ENCODE measurements at places on chromosomes 1 and 21. TPM values are rescaled to one million over a fixed set of nuclear protein-coding genes. Genes with fewer than 3 reads are reported as not detected.

DNA sequence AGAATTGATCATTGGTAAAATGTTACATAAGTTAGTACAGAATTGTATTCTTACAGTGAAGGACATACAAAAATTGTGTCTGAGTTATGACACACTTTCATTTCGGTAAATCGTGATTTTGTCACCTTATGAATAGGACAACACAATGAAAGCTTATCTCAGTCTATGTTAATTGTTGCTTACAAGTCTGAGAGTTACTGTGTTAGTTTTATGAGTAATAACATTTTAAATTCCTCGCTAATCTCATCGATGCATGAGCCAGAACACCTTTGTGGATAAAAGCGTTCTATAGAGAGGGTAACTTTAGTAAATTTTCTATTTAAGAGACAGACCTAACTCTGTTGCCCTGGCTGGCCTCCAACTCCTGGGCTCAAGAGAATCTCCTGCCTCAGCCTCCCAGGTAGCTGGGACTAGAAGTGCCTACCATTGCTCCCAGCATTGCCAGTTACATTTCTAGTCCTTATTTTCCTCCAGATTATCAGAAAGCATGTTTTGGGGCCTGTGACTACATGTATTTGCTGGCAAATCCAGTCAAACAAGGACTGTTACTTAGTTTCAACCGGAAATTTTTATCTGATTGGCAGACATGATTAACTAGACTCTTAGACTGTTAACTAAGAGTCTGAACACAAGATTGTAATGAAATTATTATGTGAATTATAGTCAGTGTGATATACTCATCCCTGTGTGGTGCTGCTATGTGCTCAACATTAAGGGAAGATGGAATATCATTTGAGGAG is 3.0 kb downstream of the PRRC2C start:
- H3K36me3 ChIP-seq: peaks cover 27% of the 10 kb centered on the region
- no peak overlapping the region for H3K4me3 ChIP-seq
- H3K4me1 ChIP-seq: peaks cover 10% of the 10 kb centered on the region
- no peak overlapping the region for H3K27ac ChIP-seq
- H3K27me3 ChIP-seq: no peaks in the 10 kb centered on the region

- peaks cover 68% of the 10 kb centered on the region for H3K27me3 ChIP-seq
- no peaks in the 10 kb centered on the region for H3K36me3 ChIP-seq
- H3K4me1 ChIP-seq: no peaks in the 10 kb centered on the region
- DNase-seq: peak; percentile 45
Observed at GRCh38 chr1:112337028-112337531, 58.9 kb upstream of the CTTNBP2NL start.

DNA sequence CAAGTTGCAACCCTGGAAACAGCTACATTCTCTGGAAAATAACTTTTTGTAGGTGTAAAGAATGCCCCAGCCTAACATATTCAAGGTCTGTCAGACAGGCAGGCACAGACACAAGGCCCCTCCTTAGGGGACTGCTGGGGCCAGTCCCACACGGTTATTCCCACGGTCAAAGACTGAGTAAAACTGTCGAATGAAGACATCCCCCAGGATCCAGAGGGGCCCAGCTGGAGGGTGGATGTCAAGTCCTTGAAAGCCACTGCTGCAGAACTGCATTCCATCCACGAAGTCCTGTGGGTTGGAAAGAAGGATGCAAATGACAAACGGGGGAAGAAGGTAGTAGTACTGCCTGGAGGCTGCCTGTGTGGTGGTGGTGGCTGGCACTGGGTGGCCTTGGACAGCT is 6.9 kb upstream of the RAB7B start:
- H3K27me3 ChIP-seq: no peaks in the 10 kb centered on the region
- H3K36me3 ChIP-seq: no peaks in the 10 kb centered on the region
- H3K4me1 ChIP-seq: no peaks in the 10 kb centered on the region
- no peak overlapping the region for H3K27ac ChIP-seq

GRCh38 chr1:68128820-68129219 is 78.4 kb upstream of the DIRAS3 start:
- no peaks in the 10 kb centered on the region for H3K27me3 ChIP-seq
- H3K27ac ChIP-seq: no peak overlapping the region
- no peak overlapping the region for H3K4me3 ChIP-seq
- peaks cover 23% of the 10 kb centered on the region for H3K36me3 ChIP-seq
- H3K4me1 ChIP-seq: no peaks in the 10 kb centered on the region

- no peak overlapping the region for H3K4me3 ChIP-seq
- peaks cover 3% of the 10 kb centered on the region for H3K27me3 ChIP-seq
- no peak overlapping the region for H3K27ac ChIP-seq
- H3K4me1 ChIP-seq: no peaks in the 10 kb centered on the region
Observed at GRCh38 chr1:95778217-95778616, 544.2 kb downstream of the RWDD3 start.

DNA sequence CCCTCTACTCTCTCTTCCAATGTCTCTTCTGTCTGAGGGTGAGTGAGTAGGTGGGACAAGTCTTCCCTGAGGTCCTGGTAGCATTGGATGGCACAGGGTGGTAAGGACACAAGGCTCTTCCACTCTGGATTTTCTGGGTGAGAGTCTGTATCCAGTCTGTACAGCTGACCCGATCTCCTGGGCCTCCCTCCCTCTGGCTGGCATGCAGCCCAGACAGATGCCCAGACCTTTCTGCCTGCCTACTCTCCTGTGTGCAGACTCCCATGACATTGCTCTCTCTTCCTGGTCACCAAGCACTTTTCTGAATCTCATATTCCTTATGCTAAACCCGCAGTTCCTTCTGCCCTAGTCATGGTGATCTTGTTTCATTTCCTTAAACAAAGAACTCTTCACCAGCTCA is 100.3 kb downstream of the GRIK3 start:
- H3K27me3 ChIP-seq: peaks cover 51% of the 10 kb centered on the region
- H3K4me3 ChIP-seq: no peak overlapping the region

GRCh38 chr1:27545271-27545670 is 55.3 kb upstream of the WASF2 start:
- no peak for DNase-seq
- no peak overlapping the region for H3K27ac ChIP-seq
- H3K36me3 ChIP-seq: peaks cover 15% of the 10 kb centered on the region

GRCh38 chr1:38029081-38029681 is 16.6 kb downstream of the UTP11 start:
- H3K27me3 ChIP-seq: no peaks in the 10 kb centered on the region
- peak overlapping the region; percentile 95 for H3K27ac ChIP-seq
- peaks cover 69% of the 10 kb centered on the region for H3K4me1 ChIP-seq
- H3K36me3 ChIP-seq: peaks cover 16% of the 10 kb centered on the region
- H3K4me3 ChIP-seq: peak overlapping the region; percentile 6

DNA sequence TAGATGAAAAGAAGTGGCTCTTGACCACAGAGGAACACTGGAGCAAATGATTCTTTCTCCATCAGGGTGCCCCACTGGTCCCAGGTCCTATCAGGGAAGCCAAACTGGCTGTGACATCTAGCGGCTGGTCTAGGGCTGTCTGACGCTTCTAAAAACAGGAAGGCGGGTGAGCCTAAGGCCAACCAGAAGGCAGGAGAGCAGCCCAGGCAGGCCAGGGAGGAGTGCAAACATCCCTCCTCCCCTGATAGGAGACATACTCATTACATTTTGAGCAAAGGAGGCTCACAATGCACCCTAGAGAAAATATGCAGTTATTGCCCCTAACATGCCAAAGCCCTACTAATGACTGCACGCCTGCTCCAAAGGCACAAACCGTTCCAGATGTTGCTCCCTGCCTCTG is 10.4 kb upstream of the FOXE3 start:
- H3K4me3 ChIP-seq: no peak overlapping the region
- no peak for DNase-seq
- no peaks in the 10 kb centered on the region for H3K4me1 ChIP-seq
- H3K36me3 ChIP-seq: no peaks in the 10 kb centered on the region
- H3K27ac ChIP-seq: no peak overlapping the region
- H3K27me3 ChIP-seq: peaks cover 16% of the 10 kb centered on the region

PLA2G2F gene
- not detected for total RNA-seq

MAP3K21 gene
- 0.98 TPM for total RNA-seq
